Stimulated activated CD8-positive, alpha-beta memory T cell treated with anti-CD3 and anti-CD28 coated beads, Interleukin-7, amount 100 ng/mL, for 1 hour (primary cell): ENCODE measurements at places on chromosomes 6 and 20.

DNA sequence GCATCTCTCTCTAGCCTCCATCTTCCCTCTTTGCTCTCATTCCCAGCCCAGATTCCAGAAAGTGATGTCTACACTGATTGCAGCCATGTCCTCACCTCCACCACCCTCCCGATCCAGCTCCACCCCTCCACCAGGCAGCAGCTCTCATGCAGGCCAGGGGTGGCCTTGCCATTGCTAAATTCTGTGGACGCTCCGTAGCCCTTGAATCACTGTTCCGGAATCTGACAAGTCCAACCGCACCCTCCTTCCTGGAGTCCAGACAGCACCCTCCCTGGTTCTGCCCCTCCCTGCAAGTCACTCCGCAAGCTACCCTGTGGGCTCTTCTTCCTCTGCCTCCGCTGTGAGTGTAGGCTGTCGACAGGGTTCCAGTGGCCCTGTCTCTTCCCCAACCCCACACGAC is 26.2 kb downstream of the TNXB start:
- DNase-seq, result no peak

DNA sequence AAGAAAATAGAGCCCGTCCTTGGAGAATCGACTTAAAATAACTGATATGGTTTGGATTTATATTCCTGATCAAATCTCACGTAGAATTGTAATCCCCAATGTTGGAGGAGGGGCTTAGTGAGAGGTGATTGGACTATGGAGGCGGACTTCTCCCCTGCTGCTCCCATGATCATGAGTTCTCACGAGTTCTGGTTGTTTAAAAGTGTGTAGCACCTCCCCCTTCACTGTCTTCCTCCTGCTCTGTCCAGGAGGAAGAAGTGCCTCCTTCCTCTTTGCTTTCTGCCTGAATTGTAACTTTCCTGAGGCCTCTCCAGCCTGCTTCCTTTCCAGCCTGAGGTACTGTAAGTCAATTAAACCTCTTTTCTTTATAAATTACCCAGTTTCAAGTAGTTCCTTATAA is 529.2 kb downstream of the HAO1 start:
- no peak for DNase-seq

DNA sequence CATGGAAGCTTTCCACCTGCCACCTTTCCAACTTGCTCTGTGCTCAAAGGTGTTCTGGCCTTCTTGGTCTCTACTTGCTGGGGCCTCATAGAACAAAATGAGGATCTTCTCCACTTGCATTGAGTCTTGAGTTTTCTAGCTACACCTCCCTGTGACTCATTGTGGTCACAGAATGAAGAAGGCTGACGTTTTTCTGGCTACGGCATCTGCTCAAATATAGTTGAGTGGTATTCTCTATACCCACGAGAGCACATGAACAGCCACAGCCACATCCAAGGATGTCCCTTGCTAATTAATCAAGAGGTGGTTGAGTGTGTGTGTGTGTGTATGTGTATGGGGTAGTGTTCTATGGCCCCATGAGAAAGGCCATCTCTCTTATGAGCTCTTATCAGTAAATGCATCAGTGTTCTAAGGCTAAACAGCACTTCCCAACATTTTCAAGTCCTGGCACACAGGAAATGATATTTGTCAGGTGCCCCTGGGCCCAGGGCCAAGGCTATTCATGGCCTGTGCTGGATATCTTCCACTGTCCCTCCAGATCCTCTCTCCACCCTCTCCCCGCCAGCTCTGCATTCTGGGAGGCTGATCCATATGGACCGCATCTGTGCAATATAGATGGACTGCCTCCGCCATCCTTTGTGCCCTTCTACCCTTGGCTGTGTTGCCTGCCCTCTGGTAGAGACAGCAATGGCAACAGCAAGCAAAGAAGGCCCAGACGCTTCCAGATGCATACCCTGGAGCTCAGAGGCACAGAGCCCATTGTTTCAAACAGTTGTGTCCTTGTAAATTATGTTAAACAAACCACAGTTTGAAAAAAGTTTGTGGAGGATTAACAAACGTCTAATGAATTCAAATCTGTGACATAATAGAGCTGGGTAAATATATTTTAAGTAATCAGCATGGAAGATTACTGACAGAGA is 150.2 kb downstream of the LRFN2 start:
- no peak for DNase-seq

- DNase-seq, result no peak
These were observed 65.8 kb upstream of the SOX4 start for GRCh38 chr6:21527731-21528130.

- no peak for DNase-seq
These were observed 96.5 kb downstream of the SMOC2 start for GRCh38 chr6:168537540-168537884.

DNA sequence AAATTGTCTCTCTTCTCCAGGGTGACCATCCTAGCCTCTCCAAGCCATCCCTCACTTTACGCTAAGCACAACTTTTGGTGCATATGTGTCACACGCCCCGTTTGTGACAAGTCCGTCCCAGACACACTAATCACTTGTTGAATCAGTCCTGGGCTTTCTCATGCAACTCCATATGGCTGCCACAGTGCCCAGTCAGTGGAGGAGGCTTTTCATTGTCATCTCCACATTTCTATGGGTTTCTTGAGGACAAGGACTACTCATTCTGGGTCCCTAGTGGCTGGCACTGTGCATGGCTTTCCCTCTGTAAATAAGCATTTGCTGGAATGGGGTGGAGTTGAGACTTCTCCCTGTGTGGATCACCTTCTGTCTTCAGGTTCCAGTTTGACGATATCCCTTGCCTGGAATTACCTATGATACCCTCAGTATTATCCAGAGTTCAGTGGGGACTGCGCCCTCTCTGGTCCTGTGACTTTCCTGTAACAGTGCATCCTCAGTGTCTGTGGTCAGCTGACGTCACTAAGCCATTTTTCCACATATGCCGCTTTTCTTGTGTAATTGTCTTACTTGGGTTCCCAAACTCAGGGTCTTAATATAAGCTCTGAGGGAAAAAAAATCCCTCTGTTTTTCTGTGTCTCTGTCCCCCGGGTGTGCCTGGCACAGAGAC is 59.8 kb upstream of the MYL9 start:
- no peak for DNase-seq

DNA sequence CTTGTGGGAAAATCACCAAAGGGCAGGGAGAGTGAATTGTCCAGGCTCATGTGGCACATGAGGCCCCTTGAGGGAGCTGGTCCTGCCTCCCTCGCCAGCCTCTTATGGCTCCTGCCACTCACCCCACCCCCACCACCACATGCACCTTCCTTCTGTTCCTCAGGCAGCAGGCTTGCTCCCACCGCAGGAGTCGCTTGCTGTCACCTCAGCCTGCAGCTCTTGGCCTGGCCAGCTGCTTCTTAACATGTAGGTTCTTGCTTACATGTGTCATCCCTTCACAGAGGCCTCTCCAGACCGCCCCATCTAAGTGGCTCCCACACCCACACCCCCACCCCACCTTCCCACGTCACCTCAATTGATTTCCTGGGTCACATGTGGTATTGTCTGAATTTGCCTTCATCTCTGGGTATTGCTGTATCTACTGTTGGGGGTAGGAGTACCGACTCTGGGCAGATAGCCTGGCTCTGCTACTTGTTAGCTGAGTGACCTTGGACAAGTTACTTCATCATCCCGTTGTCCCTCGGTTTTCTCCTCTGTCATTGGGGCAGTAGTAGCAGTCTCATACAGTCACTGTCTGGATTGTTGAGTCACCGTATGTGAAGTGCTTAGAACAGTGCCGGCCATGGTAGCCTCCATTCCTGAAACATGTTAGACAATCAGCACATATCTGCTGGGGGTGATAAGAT is 41.7 kb downstream of the SLC9A8 start:
- no peak for DNase-seq

DNA sequence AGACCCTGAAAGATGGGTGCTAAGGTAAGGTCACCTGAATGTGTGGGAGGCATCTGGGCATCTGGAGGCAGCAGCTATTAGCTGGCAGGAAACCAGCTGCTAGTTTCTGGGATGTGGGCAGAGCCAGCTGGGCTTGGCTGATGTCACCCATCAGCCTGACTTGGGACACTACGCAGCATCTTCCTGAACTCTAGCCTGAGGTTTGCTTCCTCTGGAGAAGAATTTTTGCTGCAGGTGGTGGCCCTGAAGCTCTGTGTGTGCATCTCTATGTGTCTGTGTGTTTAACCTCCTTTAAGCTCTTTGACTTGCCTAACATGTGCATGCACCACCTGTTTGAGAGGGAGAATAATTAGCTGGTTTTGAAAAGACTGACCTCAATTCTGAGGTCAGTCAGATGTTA is 465.1 kb upstream of the CHD6 start:
- no peak for DNase-seq

- no peak for DNase-seq
These were observed 10.7 kb downstream of the PXMP4 start for GRCh38 chr20:33709398-33709797.

- no peak for DNase-seq
These were observed 13.8 kb downstream of the XKR7 start for GRCh38 chr20:31981784-31982183.

GRCh38 chr6:161074496-161075121 is 83.0 kb downstream of the MAP3K4 start:
- DNase-seq, result no peak

GRCh38 chr6:43248101-43248500 is 4.8 kb downstream of the TTBK1 start:
- no peak for DNase-seq

- DNase-seq, result no peak
These were observed 1.2 kb downstream of the MYB start for GRCh38 chr6:135182071-135183001.

DNA sequence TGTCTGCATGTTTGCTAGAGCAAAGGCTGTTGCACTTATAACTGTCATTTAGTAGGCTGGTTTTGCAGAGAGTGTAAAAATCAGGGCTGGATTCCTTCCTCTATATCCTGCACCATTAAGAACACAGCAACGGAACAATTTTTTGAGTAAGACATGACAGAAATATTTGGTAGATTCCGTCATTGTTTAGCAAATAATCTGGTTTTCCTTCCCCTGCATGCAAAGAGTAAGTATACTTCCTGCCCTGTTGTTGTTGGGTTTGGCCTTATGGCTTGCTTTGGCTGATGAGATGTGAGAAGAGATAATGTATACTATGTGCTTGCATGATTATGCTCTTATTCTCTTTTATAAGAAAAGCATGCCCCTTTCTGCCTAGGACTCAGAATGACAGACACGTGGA is 23.8 kb downstream of the MANEA start:
- no peak for DNase-seq

GRCh38 chr6:26556263-26557070 is 18.3 kb downstream of the HMGN4 start:
- no peak for DNase-seq

- peak; percentile 52 for DNase-seq
These were observed 235.8 kb downstream of the NFATC2 start for GRCh38 chr20:51306521-51307358.

DNA sequence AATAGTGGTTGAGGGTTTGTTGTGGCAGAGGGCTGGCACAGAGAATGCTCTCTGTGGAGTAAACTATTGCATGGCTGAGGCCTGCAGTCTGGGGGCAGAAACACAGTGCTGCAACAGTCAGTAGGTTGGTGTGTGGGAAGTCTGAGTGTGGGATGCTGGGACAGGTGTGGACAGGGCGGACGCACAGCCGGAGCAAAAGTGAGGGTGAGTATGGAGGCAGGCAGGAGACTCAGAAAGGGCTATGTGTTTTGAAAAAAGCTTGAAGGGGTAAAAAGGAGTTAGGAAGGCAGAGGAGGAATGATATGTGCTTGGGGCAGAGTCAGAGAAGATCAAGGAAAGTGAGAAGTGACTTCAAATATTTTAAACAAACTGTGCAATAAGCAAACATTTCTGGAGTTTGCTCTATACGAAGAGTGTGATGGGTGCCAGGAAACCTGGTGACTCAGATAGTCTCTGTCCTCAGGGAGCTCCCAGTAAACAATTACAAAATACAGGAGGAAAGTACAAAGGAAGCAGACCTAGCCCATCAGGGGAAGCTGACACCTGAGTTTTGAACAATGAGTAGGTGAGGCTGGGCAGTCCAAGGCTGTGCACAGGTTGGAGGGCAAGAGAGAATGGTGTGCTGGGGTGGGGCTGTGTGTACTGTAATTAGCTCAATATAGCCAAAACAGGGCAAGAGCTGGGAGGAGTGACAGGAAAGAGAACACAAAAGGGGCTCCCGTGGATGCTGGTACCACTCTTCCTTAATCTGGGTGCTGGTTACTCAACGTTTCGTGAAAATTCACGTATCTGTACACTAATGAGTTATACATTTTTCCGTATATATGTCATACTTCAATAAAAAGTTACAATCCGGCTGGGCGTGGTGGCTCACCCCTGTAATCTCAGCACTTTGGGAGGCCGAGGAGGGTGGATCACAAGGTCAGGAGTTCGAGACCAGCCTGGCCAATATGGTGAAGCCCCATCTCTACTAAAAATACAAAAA is 55.2 kb downstream of the PIGU start:
- DNase-seq, result no peak

DNA sequence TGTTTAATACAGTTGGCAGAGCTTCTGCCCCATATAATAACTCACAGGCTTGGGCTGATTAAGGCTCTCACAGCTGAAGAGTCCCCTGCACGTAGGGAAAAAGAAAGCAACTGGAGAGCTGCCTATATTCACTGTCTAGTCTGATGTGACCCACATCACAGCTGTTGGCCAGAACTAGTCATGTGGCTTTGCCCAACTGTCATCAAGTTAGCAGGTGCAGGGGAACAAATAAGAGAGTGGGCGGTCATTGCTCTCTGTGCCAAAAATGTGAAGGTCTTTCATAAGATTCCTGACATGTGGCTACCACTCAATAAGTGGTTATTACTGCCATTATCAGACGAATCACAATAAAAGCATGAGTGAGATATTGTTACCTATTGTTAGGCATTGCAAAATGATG is 665.2 kb downstream of the DOK5 start:
- DNase-seq, result no peak

GRCh38 chr6:52493669-52494068 is 73.5 kb downstream of the EFHC1 start:
- DNase-seq, result no peak

DNA sequence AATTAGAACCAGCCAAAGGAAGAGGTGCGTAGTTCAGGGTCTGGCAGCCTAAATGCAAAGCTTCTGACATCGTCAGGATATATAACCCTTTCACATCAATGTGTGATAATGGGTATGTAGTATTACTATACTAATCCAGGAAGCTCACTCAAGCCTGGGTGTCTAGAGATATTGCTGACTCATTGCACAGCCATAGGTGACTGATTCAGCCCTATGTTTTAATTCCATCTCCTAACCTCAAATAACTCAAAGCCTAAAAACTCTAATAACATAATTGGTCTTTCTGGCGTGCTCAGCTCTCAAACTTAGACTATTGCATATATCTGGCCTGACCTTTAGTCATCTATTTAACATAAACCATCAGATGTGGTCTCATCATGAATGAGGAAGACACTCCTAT is 658.4 kb downstream of the TBC1D32 start:
- DNase-seq, result no peak

- DNase-seq, result no peak
These were observed 75.5 kb downstream of the PTPN1 start for GRCh38 chr20:50585678-50586077.

DNA sequence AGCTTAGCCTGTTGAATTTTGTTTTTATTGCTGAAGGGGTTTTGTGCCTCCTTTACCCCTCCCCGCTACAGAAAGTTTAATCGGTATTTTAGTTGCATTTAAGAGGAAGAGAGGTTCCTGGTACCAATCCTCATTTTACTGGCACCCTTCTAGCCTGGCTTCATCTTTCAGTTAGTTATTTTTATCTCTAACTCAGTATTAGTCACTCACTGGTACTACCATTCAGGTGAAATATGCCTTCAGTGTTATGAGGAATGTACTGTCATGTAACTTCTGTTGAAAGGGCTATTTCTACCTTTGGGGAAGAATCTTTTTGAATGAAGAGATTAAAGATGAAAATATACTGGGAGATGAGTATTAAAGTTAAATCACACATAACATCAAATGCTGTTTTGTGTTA is 211.8 kb downstream of the CDKAL1 start:
- no peak for DNase-seq
